Effector memory CD8-positive, alpha-beta T cell (primary cell): ENCODE measurements at places on chromosomes 6 and 20.

GRCh38 chr6:101824551-101825345, 431.2 kb downstream of the GRIK2 start:
- no peak for DNase-seq

DNA sequence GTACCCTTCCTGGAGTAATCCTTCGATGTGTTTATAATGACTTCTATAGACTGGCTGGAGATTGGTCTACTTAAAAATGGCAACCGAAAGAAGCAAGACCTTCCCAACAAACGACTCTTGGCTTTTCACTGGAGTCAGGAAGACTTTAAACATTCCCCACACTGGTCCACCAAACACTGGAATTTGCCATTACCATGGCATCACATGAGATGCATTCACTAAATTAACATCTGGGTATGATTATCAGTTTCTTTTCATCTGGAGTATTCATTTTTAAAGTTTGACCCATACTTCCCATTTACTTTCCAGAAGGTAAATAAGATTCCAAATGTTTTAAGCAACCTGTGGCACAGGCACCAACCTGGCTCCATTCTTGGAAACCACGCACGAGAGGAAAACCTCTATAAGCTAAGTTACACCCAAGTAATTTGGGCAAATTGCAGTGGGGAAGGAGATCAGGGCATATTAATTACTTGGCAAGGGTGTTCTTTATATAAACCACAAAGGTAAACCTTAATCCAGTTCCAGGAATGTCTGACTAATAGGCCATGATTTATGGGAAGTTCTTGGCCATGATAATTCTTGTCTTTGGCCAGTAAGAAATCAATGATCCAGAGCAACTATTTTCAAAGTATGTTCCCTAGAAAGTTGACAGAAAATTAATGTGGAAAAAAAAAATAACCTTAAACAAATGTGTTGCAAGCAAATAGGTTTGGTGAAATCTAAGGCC, 190.0 kb upstream of the COL21A1 start:
- no peak for DNase-seq

GRCh38 chr6:75114806-75115205, 91.0 kb downstream of the COL12A1 start:
- no peak for DNase-seq

GRCh38 chr20:33812908-33813462, 1.8 kb downstream of the CHMP4B start:
- no peak for DNase-seq

- no peak for DNase-seq
Measured at GRCh38 chr6:32436995-32437836, 2.5 kb upstream of the HLA-DRA start.

- no peak for DNase-seq
Measured at GRCh38 chr6:131290955-131291354, 155.7 kb downstream of the AKAP7 start.

DNA sequence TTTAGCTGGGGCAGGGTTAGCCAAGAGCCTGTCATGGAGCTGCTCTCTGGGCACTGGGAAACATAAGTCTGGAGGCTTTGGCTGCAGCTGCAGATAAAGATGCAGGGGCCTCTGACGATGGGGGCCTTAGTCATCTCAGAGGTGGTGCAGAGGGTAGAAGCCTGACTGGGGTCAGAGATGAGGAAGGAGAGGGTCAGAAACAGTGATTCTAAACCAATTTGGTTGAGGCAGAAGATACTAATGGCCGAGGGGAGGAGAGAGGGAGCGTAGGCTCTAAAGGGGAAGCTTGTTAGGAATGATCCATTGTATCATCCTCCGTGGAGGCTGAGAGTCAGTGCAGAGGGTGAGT, 33.8 kb downstream of the PLEKHG1 start:
- no peak for DNase-seq

DNA sequence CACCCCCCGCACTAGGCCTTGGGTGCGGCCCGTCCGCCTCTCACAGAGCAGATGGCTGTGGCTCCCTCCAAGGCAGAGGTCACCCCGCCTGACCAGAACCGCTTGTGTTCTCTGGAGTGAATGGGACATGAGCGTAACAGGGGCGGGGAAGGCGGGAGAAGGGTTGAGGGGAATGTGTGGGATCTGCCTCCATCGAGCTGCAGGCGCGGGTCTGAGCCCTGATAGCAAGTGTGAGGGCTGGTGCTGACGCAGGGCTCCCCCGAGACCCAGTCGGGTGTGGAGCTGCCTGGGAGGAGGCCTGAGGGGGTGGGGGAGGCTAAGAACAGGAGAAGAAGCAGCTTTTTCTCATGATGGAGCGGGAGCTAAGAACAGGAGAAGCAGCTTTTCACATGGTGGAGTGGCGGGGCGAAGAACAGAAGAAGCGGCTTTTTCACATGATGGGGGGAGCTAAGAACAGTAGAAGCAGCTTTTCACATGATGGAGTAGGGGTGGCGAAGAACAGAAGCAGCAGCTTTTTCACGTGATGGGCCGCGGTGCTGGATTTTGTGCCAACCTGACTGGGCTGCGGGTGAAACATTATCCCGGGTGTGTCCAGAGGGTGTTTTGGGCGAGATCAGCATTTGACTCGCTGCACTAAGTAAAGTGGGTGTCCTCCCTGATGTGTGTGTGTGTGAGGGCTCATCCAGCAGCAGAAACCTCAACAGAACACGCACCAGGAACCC, 169.3 kb downstream of the TTLL2 start:
- DNase-seq = no peak

DNA sequence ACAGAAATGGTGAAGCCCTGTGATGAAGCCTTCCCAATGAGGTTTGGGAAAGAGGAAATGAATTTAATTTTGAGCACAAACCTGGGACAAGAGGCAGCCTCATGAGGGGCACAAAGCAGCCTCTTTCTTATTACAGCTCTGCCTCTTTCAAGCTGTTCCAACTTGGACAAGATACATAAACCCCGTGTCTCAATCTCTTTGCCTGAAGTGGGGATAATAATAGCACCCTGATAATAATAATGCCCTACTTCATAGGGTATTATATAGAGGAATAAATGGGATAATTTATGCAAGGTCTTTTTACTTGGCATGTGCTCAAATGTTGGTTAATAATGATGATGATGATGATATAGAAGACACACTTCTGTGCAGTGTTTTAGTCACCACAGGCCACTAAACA, 91.1 kb upstream of the PLN start:
- no peak for DNase-seq

- DNase-seq = no peak
Measured at GRCh38 chr20:53181866-53182376, 209.8 kb downstream of the TSHZ2 start.

DNA sequence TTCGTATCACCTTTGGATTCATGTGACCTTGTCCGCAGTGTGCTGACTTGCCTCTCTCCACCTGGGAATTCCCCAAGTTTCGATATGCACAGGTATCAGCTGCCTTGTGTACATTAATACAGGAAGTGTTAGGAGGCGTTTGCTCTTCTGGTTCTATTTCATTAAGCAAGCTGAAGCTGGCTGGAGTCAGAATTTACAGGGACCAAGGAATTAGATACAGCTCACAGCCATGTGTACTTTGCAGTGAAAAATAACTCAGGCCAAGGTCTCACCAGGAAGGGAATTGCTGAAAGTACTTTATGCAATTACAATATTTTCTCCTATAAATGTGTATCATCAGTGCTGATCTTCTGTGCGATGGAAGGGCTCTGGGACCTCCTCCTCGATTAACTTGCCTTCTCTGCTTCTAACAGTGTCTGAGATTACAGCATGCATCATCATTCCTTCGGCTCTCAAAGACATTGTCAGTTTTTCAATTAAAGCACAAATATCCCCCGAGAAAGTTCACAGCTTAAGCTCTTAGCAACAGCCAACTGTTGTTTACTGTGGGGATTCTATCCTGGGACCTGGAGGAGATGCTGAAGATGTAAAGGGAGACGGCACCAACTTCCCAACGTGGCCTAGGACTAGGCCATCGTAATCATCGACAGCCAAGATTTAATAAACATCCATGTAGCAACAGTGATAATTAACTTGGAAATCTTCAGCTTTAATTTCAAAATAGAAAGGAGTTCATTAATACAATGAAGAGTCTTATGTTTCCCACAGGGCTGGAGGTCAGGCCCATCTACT, 13.8 kb upstream of the TIAM2 start:
- DNase-seq = no peak

- DNase-seq = no peak
Measured at GRCh38 chr6:84967389-84967788, 203.0 kb upstream of the TBX18 start.

GRCh38 chr6:170175644-170176135, 115.2 kb downstream of the DLL1 start:
- no peak for DNase-seq

DNA sequence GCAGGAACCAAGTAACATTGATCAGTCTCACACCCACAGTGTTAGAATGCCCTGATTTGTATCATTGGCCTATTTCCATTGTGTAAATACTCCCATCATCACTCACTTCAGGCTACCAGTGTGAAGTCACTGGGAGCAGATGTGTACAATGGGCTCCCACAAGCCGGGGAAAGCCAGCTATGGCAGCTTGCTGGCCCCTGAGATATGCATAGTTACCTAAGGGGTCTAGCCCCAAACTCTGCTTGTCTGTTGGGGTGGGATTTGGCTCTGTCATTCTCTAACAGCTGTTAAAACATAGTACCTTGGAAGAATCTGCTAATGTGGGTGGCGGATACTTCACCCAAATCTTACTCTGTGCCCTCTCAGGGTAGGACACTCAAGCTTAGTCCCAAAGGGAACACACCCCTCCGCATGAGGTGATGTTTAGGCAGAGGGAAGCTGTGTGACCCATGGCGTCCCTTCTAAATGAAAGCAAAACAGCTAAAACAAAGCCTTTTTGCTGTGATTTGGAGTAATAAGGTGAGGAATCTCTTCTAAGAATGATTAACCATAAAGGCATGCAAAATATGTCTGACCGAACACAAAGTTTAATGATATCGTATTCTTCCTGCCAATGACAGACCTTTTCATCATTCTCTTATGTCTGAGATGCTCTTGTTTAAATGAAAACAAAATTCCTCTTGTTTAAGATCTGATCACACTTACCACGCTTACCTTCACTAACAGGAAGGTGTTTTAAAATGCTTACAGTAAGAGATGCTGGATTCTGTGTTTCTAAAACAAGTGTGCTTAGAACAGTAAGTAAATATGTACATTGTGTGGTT, 45.9 kb upstream of the PXDC1 start:
- no peak for DNase-seq

DNA sequence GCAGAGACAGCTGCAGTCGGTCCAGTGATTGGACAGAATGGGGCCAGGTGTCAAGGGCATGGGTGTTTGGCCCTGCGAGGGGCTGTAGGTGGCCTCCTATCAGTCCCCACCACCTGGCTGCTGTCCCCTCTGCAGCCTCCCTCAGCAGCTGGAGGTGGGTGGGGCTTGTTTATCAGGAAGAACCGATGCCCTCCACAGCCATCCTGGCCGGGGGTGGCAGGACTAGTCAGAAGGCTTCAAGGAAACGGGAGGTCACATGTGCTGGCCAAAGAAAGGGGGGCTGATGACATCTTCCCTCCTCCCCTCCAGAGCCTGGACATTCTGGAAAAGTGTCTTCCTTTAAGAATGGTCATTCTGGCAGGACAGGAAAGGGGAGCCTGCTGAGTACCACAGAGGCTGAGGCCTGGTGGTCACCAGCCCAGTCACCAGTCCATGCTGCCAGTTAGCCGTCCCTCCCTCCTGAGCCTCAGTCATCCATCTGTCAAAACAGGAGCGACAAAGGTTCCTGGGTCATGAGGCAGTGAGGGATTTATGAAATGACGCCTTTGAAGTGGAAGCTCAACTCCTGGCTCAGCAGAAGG, 4.1 kb downstream of the FAM210B start:
- DNase-seq = no peak

GRCh38 chr20:48645666-48646065, 182.1 kb downstream of the PREX1 start:
- DNase-seq = no peak

DNA sequence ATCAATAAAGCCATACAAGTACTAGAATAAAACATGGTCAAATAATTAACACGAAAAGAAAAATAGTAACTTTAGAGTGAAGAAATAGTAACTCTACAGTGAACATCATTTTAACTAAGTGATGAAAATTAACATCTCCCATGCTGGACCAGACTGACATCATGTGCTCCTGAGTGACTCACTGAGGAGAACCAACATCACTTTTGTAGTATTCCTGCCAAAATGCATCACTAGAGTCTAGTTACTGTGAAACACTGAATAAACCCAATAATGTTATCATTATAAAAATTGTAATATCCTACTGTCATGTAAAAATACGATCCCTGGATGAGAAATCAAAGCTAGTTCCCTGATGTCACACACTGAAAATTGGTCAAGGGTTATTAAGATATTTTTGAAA, 361.3 kb downstream of the CD109 start:
- no peak for DNase-seq

DNA sequence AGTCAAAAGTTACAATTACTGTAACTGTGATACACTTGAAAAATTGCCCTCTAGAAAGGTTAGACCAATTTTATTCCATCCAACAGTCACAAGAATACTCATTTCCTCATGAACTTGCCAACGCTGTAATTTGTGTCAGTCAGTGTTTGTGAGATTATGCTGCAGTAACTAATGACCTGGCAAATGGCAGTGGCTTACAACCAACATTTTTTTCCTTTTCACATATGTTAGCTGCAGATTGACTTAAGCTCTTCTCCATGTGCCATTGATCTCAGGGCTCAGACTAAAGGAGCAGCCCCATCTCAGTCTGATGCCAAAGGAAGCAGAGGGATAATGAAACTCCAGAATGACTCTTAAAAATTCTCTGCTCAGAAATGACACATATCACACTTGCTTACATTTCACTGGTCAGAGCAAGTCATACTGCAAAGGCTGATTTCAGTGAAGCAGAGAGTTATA, 92.3 kb upstream of the ELOVL5 start:
- no peak for DNase-seq
